ENCODE measurements at places on chromosomes 11 and 22.

- DNase-seq = no peak
These were observed 81.8 kb downstream of the DGCR2 start for GRCh38 chr22:19040391-19040861.

- no peak for DNase-seq
These were observed 72.8 kb downstream of the SCUBE1 start for GRCh38 chr22:43270314-43270908.

DNA sequence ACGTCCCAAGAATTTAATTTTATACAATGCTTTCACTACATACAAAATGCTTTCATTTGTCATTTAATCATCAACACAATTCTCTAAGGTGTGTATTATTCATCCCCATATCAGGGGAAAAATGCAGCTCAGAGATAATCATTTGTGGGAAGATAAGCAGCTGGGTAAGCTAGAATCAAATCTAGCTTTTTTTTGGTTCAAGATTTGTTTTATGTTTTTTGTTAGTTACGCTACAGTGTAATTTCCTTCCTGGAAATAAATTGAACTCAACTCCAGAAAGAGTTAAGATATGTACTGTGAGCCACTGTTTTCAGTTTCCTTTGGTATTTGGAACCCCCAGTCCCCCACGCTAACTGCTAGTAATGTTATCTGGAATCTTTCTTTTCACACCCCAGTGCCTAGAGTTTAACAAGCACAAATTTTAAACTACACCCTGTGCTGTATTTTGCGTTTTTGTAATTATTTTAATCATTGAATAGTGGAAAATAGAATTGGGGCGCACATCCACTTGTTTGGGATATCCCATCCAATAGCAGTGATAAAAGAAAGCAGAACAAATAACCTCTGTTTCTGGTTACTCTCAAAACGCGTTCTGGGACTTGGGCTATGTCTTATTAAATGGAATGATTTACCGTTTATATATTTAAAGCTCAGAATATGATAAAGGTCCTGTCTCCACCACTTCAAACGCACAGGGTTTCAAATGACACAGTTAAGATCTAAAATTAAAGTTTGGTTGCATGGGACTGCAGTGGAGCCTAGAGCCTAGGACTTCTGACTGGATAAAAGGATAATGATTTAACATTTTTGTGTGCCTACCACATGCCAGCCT is 2.1 kb upstream of the HSPA8 start:
- DNase-seq = no peak

DNA sequence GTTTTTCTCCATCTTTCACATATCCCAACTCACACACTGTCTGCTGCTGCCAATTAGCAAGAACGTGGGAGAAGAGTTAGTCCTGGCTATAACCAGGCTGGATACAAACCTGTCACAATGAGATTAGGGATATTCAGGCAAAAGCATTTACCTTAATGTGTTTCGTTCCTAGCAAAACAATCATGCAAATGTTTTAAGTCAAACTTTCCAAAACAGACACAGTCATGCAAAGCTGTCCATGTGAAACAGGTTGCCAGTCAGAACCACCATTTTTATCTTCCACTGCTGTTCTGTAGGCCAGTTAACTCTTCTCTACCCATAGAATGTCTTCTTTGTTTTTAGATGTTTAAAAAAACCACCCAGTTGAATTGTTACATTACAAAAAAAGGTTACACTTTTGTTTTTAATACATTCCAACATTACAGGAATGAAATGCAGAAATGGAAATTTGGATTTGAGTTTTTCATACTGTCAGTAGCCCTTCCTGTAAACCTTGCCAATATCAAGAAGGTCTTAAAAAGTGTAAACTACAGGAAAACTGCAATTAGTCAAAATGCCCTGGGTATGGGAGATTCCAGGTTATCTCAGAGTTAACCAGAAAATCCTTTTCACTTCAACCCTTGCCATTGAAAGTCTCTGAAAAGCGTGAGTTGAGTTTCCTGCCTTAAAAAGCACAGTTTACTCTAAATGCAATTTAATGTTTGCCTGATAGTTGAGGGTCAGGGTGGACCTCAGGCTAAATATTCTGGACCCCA is 34.2 kb upstream of the LDLRAD3 start:
- DNase-seq = no peak

- no peak for DNase-seq
These were observed 262.7 kb downstream of the ETS1 start for GRCh38 chr11:128324531-128325141.

- DNase-seq = no peak
These were observed 6.0 kb upstream of the MS4A4A start for GRCh38 chr11:60274416-60274815.

DNA sequence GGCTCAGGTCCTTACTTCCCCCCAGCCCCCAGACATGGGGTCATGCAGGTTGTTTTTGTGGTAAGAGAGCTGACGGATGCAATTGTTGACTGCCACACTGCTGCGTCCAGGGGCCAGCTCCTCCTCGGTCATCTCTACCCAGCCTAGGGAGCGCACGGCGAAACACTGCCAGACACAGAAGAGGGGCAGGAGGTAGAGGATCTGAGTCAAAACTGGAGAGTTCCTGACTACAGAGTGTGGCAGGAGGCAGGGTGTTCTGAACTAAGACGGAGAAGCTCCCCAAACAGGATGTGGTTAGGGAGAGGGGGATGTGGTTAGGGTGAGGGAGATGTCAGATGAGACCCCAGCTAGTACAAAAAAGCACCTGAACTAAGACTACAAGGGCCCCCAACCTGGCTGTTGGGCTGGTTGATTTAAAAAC is 12.3 kb downstream of the SMPD1 start:
- no peak for DNase-seq

GRCh38 chr11:113725407-113725806 is 19.3 kb upstream of the TMPRSS5 start:
- DNase-seq = no peak

All from NCI-H748 treated with DMSO at 0.1 percent for 48 hours (cell line).